ENCODE measurements at places on chromosomes 5 and 9. TPM values are rescaled to one million over a fixed set of nuclear protein-coding genes. Genes with fewer than 3 reads are reported as not detected.
A peak's percentile ranks its signal among the peaks of the same experiment; 100 is the strongest.

The ZDHHC11B gene
- total RNA-seq: 14.9 TPM

The PTCD2 gene
- 9.9 TPM for total RNA-seq

The ARSI gene
- total RNA-seq: 1.3 TPM

The NIPAL4 gene
- 0.37 TPM for total RNA-seq

The ATP10B gene
- total RNA-seq: not detected

The PCDHB13 gene
- 6.4 TPM for total RNA-seq

The PPP2R2B gene
- total RNA-seq: 17.3 TPM

The LHX2 gene
- total RNA-seq: not detected

The STPG3 gene
- total RNA-seq: not detected

The ARHGEF39 gene
- 0.29 TPM for total RNA-seq

The ENTREP1 gene
- 6.5 TPM for total RNA-seq

- peak; percentile 26 for DNase-seq
Measured at GRCh38 chr9:135559606-135560005, 1.9 kb upstream of the PAEP start.

GRCh38 chr5:144944936-144945335 is 774.3 kb downstream of the KCTD16 start:
- no peak for DNase-seq

DNA sequence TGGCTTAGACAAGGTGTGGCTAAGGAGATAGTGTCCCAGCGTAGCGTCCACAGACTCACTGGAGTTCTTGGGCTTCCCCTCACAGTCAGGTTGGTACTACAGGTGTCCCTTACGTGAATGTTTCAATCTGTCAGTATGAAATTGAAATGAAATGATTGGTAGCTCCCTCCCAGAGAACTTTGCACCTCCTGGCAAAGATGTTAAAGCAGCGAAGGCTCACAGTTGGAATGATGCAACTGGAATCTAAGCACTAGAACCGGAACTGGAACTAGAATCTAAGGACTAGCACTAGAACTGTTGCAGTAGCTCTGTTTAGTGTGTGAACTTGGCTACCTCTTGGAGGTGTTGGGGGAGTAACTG is 1.1 kb downstream of the SLC31A1 start:
- no peak for DNase-seq

- DNase-seq: no peak
Measured at GRCh38 chr5:74275171-74275992, 365.1 kb downstream of the ENC1 start.

DNA sequence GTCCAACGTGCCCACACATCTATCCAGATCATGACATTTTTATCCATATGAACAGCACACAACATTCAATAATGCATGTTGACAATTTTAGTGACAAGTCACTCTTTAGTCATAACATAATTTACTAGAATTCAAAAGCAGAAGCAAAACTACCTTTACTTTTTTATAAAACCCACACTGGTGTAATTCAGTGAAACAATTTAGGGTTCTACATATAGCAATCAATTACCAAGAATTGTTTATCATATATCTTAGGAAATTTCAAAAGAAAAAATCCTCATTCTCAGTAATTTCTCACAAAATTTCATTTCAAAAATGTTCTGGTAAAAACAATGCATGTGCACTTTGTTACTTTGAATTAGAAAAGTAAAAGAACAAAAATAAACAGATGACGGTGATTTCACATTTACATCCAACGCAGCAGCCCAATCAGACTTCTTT is 12.6 kb downstream of the AUH start:
- no peak for DNase-seq

GRCh38 chr5:90528601-90529193 is 687 bp downstream of the LYSMD3 start:
- no peak for DNase-seq

GRCh38 chr5:270340-270739 is 1.1 kb upstream of the PDCD6 start:
- DNase-seq: no peak

- no peak for DNase-seq
Measured at GRCh38 chr5:132776131-132776937, 705 bp downstream of the SEPTIN8 start.

- DNase-seq: no peak
Measured at GRCh38 chr9:106925392-106925791, 62.4 kb downstream of the ZNF462 start.

- no peak for DNase-seq
Measured at GRCh38 chr5:20469390-20469789, 481.4 kb upstream of the CDH18 start.

- peak; percentile 91 for DNase-seq
Measured at GRCh38 chr9:134475011-134475790, 148.9 kb downstream of the RXRA start.

DNA sequence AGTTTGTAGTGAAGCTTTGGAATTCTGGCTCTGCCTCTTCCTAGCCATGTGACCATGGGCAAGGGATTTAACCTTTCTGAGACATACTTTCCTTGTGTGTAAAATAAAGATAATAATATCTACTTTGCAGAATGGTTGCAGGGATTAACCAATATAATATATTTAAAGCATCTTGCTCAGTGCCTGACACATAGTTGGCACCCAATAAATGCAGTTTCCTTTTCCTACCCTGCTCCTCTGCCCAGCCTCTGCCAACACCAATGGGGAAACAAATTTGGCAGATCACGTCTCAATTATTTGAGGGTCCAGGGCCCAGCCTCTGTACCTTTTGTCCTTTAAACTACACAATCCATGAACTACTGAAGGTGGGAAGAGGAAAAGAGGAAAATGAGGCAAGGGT is 91.1 kb downstream of the NRG2 start:
- no peak for DNase-seq

- DNase-seq: no peak
Measured at GRCh38 chr9:94199776-94200175, 59.3 kb upstream of the ZNF169 start.

DNA sequence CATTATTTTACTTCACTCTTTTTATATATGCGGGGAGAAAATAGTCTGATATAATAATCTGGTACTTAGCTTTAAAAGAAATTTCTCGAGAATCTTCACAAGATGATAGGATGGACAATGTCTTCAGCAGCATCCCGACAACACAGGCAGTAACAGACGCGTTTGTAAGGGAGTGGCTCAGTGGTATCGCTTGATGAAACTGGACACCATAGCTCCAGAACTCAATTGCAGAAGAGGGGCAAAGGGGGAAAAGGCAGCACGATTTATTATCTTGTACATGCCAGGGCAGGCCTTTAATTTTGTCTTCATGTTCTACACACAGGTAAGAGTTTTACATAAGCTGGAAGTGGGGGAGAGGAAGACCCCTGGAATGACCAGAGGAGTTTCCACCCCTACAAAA is 15.7 kb downstream of the IL4 start:
- no peak for DNase-seq

- DNase-seq: peak; percentile 91
Measured at GRCh38 chr9:4297151-4297785, 2.6 kb downstream of the GLIS3 start.

DNA sequence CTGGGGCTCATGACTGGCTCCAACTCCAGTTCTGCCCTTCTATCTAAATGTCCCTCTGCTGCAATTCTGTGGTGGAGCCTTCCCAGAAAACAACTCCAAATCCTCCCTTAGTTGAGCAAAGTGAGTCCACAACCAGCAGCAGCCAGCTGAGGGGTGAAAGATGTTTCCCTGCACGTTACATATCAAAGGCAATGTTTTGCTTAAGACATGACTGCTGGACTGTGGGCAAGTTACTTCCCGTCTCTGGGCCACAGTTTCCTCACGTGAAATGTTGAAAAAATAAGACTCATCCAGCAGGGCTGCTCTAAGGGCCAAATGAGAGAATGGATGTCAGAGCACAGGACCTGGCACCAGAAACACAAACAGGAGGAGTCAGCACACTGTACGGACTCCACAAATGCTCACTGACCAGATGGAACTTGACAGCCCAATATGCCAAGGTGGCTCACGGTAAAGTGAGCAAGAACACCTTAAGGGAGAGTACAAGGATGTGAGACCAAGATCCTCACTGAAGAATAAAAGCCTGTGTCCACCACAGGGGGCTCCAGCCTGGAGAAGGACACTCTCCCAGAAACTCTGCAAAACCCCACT is 138.4 kb upstream of the ABCA1 start:
- no peak for DNase-seq

DNA sequence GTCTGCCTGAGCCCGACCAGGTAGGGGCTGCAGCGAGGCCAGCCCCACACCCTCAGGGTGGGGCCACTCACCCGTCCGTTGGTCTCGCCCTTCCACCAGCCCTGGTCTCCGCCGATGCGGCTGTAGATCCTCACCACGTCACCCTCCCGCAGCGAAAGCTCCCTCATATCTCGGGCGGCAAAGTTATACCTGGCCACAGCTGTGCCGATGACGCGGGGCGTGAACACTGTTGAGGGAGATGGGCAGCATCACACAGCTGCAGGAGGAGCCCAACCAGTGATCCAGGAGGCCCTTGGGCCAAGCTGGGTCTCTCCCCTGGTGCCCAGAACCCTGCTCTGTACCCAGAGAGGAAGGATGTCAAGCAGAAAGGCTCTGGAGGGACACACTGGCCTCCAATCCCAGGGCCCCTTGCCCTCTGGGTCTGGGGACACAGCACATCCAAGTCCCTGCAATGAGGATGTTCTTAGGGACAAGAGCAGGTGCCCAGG is 30.3 kb upstream of the SARDH start:
- no peak for DNase-seq

GRCh38 chr9:108668191-108668937 is 187.4 kb downstream of the ACTL7B start:
- DNase-seq: no peak

DNA sequence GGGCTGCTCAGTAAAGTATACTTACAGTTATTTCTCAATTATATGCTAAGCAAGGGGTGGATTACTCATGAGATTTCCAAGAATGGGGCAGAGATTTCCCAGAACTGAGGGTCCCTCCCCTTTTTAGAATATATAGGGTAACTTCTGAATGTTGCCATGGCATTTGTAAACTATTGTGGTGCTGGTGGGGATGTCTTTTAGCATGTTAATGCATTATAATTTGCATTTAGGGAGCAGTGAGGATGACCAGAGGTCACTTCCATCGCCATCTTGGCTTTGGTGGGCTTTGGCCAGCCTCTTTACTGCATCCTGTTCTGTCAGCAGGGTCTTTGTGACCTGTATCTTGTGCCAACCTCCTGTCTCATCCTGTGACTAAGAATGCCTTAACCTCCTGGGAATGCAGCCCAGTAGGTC is 35.5 kb downstream of the TTC1 start:
- DNase-seq: no peak

- DNase-seq: no peak
Measured at GRCh38 chr9:5073701-5074100, 88.6 kb downstream of the JAK2 start.

DNA sequence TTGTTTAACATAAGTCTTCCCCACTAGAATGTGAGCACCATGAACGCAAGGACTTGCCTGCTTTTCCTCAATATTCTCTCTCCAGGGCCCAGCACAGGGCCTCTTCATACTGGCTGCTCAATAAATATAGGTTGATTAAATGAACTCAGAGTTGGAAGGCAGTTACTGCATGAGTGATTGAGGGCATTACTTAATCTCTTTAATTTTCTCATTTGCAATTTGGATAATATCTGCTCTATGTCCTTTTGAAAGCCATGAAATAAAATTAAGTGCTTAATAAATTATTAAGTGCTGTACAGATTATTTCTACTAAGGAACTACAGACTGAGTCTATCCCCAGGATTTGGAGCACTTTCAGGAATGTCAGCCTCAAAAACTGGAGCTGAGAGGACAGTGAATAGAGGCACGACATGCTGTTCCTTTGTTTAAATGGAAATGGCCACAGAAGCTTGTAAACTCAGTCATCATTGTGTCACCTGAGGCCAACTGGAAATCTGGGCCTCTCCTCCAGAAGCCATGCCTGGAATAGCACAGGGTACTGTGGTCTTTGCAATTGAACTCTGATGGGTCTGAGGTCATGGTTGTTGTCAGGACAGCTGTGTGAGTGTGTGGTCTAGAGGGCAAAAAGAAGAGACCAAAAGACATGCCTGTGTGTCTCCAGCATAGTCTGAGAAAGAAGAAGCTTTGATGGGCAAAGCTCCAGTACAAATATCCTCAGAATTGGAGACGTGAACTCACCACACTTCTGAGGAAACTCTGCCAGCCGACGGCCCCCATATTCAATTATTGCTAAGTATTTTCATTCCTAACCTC is 86.1 kb downstream of the SH3TC2 start:
- no peak for DNase-seq

DNA sequence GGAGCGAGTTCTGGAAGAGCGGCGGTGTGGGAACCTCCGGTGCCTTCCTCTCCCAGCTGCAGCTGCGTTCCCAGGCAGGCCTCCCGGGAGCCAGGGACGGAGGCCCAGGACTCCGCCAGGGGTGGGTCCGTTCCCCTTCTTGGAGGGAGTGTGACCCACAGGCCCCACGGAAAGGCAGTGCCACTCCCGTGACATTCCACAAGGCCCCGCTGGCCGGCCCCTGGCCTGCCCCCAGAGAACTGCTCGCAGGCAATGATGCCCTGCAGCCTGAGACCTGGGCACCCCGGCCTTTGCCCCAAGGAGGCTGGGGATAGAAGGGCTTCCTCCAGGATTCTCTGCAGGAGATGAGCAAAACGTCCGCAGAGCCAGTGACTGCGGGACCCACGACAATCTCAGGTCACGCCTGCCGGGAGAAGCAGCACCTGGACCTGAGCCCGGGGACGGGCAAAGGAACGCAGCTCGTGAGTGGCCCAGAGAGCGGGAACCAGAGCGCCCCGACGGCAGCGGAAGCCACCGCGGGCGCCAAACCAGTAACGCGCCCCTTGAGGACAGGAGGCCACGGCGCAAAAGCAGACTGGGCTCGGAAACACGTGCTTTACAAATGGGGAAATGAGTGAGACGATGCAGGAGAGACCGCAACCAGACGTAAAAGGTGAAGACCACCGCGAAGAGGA is 9.3 kb downstream of the OBP2B start:
- DNase-seq: peak; percentile 82

DNA sequence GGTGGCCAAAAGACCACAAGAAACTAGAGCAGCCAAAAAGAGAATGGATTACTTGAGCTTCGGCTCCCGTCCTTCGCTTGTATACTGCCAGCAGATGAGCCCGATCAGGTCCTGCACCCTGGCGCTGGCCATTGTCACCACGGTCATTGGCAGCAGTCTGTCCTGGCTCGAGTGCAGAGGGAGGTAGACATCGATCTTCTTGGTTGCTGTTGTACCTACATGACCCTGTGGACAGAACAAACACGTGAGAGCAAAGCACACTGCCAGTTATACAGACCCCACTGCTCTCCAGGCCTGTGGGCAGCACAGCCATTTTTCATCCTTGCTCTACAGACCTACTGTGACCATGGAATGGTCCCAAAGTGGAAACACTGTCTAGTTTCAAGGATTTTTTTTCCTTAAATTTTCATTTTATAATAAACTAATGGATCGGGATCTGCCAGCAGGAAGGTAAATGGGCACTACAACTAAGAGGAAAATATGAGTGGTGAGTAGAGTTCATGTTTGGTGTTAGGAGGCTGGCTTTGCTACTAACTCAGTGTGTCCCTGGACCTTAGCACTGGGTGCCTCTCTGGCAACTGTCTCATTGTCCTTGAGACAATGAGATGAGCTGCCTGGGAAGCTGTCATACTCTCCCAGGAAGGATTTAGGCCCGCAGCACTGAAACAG is 121.4 kb downstream of the MAPKAP1 start:
- DNase-seq: no peak

All from posterior vena cava (tissue), 2 donors.